ENCODE measurements at places on chromosomes 1 and 21.

DNA sequence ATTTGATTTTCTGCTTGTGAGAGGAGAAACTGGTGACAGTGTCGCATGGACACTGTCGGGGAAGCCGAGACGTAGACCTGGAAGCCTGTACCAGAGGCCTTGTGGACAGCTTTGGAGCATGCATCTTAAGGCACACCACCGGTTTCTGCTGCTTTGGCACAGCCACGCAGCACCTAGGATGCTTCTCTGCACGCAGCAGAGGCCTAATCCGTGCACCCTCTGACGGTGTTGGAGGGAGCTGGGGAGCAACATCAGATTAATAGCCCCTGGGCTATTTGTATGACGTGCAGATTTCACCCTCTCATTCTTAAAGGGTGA is 30.3 kb downstream of the TEX35 start:
- DNase-seq: no peak
- peak overlapping the region; percentile 36 for H3K27ac ChIP-seq
- H3K27me3 ChIP-seq: no peaks in the 10 kb centered on the region
- H3K4me3 ChIP-seq: peak overlapping the region; percentile 68

GRCh38 chr21:34235514-34235913 is 128.3 kb upstream of the KCNE2 start:
- no peaks in the 10 kb centered on the region for H3K27me3 ChIP-seq
- no peaks in the 10 kb centered on the region for H3K36me3 ChIP-seq
- no peak for DNase-seq
- no peaks in the 10 kb centered on the region for H3K4me1 ChIP-seq
- H3K27ac ChIP-seq: no peak overlapping the region

DNA sequence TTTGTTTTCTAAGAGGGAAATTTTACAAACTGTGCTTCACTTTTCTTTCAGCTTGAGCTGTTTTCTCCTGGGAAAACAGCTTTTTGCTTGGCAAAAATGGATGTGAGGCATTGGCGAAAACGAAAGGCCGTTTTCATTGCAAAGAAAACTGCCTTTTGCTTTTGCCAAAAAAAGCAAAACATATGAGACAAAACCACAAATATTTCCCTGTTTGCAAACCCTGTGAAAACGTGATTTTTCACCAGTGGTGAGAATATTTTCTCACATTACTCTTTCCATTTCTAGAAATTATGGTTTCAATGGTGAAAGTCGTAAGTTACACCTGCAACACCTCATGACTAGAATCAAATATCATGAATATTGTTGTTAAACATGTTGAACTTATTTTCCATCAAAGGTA is 74.0 kb upstream of the ZBTB18 start:
- H3K4me1 ChIP-seq: no peaks in the 10 kb centered on the region
- no peaks in the 10 kb centered on the region for H3K27me3 ChIP-seq
- H3K4me3 ChIP-seq: no peak overlapping the region
- no peak for DNase-seq
- H3K36me3 ChIP-seq: no peaks in the 10 kb centered on the region

DNA sequence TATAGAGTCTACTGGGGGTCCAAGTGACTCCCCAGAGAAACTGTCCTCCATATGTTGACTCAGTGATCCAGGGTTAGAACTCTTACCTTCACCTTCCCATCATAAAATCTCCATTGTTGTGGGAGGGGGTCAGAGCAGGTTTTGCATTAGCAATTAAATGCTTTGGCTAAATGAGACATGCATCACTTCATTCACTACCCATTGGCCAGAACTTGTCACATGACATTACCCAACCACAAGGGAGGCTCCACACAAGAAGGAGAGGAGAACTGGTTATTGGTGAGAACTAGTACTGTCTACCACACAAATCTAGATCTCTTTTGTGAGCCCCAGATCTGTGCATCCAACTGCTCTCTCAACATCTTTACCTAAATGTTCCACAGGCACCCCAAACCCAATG is 4.2 kb upstream of the C1orf162 start:
- no peak overlapping the region for H3K4me3 ChIP-seq
- no peak overlapping the region for H3K27ac ChIP-seq
- DNase-seq: no peak
- no peaks in the 10 kb centered on the region for H3K27me3 ChIP-seq
- H3K4me1 ChIP-seq: no peaks in the 10 kb centered on the region
- peaks cover 1% of the 10 kb centered on the region for H3K36me3 ChIP-seq

- no peak overlapping the region for H3K4me3 ChIP-seq
- H3K36me3 ChIP-seq: no peaks in the 10 kb centered on the region
- H3K27me3 ChIP-seq: no peaks in the 10 kb centered on the region
These were observed 99.7 kb downstream of the NOS1AP start for GRCh38 chr1:162169031-162169790.

GRCh38 chr1:36865602-36865900 is 168.8 kb downstream of the GRIK3 start:
- no peaks in the 10 kb centered on the region for H3K36me3 ChIP-seq
- no peak for DNase-seq
- H3K4me3 ChIP-seq: no peak overlapping the region
- no peaks in the 10 kb centered on the region for H3K4me1 ChIP-seq
- H3K27me3 ChIP-seq: no peaks in the 10 kb centered on the region
- H3K27ac ChIP-seq: no peak overlapping the region
